ENCODE measurements at places on chromosomes 12 and 14.

DNA sequence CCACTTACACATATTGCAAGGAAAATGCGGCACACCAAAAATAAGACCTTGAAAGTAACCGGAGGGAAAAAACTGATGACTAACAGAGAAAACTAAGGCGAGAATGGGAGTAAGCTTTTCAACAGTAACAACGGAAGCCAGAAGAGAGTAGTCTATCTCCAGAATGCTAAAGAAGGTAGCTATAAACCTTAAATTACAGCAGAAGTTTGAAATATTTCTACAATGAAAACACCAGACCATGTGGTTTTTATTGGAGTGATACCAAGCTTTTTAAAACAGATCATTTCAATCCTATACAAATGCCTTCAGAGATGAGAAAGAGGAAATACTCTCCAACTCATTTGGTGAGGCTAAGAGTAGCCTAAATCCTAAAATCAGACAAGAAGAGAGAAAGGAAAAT lies 209.5 kb downstream of the ANO6 start:
- no peak for DNase-seq

DNA sequence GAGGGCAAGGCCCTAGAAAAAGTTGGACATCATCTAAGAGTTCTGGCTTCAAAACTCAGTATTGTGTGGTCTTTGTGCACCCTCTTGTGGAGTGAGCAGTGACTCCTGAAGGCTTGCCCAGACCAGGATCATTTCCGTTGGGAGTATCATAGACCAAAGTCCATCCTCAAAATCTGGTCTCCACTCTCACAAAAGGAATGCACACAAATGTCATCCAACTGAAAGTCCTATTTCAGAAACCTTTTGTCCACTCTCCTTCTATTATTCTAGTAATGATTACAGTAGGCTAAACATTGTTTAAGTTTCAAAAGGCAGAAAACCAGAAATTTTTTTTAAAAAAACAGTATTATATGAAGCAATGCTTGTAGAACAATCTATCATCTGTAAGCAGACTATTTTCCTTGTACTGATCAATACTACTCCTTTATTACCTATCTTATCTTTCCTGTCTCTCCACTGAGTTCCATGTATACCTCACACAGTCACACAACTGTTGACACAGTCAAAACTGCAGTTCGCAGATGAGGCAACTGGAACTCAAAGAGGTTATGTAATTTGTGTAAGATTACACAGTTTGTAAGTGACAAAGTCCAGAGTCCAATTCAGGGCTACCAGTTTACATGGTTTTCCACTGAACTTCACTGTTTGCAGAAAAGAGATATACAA lies 41.4 kb downstream of the COX16 start:
- DNase-seq = peak; percentile 50

GRCh38 chr12:52398176-52398575 lies 8.0 kb downstream of the KRT82 start:
- no peak for DNase-seq

DNA sequence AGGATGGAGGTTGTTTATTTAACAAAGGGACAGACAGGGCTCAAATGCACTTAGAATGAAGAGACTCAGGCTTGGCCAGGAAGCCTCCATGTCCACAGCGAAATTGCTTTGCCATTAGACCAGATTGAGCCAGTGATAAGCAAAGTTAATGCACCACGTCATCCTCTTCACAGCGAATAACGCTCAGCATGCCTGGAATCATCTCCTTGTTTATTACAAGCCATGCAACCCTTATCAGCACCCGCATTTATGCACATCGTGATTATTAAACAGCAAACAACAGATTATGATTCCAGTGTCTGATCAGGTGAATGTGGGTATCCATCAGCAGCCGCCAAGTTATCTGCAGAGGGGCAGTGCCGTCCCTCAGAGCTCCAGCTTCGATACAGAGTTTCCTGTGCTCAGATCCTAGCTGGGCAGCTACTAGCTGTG lies 175.0 kb upstream of the TMEM132C start:
- no peak for DNase-seq

- DNase-seq = no peak
Measured at GRCh38 chr14:69076341-69076740, 76.6 kb downstream of the DCAF5 start.

DNA sequence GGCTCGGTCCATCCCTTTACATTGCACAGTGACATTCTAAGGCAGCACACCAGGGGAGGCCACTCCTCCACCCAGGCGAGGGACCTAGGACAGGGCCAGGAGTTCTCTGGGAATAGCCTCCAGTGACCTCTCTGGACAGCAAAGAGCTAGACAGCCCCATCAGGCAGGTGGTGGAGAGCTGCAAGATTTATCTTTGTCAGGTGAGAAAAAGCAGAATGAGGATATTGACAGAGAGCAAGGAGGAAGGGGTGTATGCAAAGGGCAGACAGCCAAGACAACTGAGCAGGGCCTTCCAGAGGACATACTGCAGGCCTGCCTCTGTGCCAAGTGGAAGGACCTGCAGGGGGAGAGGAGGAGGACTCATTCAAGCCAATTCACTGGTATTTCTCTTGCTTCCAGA lies 112.4 kb upstream of the MAX start:
- DNase-seq = no peak

DNA sequence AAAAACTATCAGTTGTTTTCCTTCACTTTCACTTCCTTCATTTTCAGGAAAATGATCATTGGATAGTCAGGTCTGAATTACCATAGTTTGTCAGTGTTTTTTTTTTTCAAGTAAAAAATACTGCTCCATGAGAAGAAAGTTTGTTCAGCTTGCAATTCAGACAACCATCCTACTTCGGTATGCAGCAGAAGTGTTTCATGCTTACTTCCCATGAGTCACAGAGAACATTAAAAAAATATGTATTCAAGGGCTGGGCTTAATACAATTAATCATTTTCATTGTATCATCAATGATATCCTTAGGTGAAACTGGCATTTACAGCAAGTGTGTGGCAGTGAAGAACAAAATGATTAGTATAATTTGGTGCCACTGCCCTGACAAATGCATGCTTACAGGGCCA lies 21.6 kb downstream of the PYM1 start:
- no peak for DNase-seq

DNA sequence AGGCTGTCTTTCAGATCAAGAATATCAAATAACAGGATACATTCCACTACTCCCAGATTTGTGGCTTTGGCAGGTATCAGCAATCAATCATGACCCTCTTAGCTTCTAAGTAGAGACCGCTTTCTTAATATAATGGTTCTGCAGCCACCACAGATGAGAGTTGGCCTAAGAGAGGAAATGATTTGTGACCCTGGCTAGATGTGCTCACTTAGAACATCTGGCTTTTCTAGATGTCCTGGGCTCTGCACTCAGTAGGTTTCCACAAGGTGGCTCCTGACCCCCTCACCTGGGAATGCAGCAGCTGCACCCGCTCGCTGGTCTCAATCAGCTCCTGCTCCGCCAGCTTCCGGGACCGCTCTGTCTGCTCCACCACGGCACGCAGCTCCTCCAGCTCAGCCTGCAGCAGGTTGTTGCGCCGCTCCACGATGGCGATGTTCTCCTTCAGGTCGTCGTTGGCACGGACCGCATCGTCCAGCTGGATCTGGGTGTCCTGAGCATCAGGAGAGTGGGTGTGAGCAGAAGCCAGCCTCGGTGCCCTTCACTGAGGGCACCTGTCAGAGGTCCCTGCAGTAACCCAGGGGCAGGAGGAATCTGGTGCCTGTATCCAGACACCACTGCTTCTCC lies 8.9 kb downstream of the CMTM5 start:
- DNase-seq = no peak

GRCh38 chr14:29782041-29782440 lies 145.6 kb downstream of the PRKD1 start:
- DNase-seq = no peak

DNA sequence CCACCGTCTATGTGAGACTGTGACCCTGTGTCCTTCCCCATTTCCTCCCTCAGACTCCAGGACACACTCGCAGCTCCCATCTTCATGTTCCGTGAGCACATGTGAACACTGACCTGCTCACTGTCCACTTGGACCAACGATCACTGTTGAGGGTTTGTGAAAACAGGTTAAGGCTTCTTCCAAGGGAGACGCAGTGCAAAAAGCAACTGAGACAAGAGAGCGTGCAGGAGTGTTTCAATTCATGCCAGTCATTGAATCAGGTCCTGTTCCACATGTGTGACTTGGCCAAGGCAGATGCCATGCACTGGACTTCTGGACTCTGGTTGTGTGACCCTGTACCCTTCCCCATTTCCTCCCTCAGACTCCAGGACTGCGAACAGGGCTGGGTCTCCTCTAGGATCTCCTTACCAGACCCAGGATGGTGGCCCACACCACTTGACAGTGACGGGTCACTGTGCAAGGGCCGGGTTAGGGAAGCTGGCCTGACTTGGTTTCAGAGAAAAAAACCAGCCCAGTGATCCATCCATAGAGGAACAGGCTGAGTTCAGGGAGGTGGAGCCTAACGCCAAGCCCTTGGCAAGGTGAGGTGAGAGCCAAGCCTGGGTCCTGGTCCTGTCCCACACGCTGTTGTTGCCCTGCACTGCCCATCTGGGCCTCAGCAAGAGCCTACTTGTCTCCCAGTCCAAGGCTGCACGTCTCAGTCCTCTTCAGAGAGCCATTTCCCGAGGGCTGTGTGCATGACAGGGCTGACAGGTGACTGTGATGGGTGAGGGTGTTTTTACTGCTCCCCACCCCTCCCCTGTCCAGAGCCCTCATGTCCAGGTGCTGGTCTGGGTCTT lies 5.7 kb upstream of the KRT5 start:
- DNase-seq = no peak

- DNase-seq = no peak
Measured at GRCh38 chr14:68631394-68632053, 161.3 kb downstream of the ZFP36L1 start.

DNA sequence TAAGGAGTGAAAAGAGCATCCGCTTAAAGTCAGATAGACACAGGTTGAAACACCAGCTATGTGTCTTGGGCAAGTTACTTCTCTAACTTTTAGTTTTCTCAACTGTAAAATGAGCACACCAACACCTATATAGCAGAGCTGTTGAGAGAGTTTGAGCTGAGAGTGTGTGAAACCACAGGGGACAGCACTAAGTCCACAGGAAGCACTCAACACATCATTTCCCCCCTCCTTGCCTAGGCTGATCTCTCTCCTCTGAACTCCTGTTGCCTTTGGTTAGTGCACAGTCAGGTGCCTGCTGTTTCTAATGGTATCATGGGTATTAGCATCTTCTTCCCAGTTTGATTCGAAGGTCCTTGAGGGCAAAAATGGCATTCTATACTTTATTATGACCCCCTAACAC lies 176.7 kb downstream of the DPF3 start:
- DNase-seq = no peak

GRCh38 chr14:59455411-59455810 lies 9.8 kb downstream of the GPR135 start:
- DNase-seq = no peak

DNA sequence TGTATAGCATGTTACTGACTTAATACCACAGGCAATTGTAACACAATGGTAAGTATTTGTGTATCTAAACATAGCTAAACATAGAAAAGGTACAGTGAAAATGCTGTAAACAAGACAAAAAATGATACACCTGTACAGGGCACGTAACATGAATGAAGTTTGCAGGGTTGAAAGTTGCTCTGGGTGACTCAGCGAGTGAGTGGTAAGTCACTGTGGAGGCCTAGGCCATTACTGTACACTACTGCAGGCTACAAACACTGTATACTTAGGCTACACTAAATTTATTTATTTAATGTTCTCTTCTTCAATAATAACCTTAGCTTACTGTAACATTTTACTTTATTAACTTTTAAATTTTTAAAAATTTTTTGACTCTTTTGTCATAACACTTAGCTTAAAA lies 158.4 kb downstream of the IPO8 start:
- no peak for DNase-seq

- DNase-seq = no peak
Measured at GRCh38 chr14:51873221-51873893, 12.9 kb downstream of the GNG2 start.

GRCh38 chr14:89959853-89960445 lies 4.2 kb downstream of the TDP1 start:
- no peak for DNase-seq

DNA sequence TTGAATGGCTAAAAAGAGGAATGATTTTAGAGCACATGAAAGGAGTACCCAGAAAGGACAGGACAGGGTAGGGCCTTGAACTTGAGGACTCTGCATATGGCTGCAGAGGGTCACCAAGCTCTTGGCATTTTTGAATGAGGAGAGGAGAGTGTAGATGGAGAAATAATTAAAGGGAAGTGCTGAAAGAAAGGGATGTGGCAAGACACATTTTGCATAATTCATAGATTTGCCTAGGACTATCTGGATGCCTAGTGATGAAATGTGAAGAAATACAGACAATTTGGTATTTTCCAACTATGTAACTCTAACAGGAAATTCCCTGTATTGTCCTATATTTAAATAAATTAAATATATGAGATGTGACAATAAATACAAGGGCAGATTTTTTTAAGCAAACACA lies 27.5 kb upstream of the MDM1 start:
- no peak for DNase-seq

DNA sequence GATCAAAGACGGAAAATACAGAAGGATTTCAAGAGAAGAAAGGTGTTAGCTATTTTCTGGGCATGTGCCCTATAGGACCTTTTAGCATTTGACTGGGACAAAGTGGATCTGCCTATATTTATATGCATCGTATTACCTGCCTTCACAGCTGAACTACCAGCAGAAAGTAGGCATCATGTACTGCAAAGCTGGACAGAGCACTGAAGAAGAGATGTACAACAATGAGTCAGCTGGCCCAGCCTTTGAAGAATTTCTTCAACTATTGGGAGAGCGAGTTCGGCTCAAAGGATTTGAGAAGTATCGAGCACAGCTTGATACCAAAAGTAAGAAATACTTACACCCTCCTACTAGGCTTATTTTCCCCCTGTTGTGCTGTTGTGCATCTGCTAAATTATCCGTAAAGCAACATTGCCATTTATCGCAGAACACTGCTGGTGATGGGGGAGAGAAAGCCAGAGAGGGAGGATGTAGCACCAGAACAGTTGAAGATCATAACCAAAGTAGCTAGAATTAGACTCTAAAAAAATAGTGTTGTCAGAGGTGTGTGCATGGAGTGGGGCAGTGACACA lies 282.0 kb upstream of the RGS6 start:
- no peak for DNase-seq

GRCh38 chr12:108854451-108855283 lies 2.7 kb downstream of the SSH1 start:
- DNase-seq = peak; percentile 95

DNA sequence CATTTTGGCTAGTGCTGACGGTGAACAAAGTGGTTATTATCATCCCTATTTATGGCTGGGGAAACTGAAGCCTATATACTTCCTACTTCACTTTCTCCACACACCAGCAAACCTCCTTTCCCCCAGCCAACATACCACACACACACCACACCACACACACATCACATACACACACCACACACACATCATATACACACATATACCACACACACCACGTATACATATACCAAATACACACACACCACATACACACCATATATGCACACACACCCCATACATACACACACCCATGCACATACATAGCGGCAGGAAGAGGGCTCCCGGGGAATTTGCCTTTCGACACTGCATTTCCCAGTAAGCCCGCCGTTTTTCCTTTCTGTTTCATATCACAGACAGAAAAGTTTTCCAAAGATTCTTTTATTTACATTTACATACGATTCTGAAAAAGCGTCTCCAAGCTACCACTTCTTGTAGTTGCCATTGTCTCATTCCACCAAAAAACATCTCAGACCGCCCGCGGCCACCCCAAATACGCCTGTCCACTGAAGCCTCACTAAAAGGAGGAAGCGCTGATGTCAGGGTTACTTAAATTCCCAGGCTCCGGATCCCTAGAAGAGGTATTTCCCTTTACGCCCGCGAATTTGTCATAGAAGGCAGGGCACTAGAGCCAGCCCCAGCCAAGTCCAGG lies 823 bp upstream of the RAB5B start:
- DNase-seq = no peak
